ENCODE measurements at places on chromosomes 12 and 14. TPM values are rescaled to one million over a fixed set of nuclear protein-coding genes. Genes with fewer than 3 reads are reported as not detected.

GTF2A1 gene
- 29.7 TPM for total RNA-seq

MYF5 gene
- total RNA-seq = not detected

KRT2 gene
- total RNA-seq = not detected

VRTN gene
- 1.5 TPM for total RNA-seq

GNB3 gene
- total RNA-seq = 7.0 TPM

EML5 gene
- 6.0 TPM for total RNA-seq

KLRK1 gene
- total RNA-seq = not detected

PROX2 gene
- not detected for total RNA-seq

CD69 gene
- total RNA-seq = not detected

ANO6 gene
- 43.1 TPM for total RNA-seq

SLCO1B3 gene
- total RNA-seq = not detected

CCDC177 gene
- total RNA-seq = 0.22 TPM

FOXA1 gene
- 196 TPM for total RNA-seq

IGF1 gene
- 0.57 TPM for total RNA-seq

PLA2G1B gene
- not detected for total RNA-seq

AMN gene
- total RNA-seq = 3.0 TPM
